Stimulated activated CD4-positive, alpha-beta T cell treated with anti-CD3 and anti-CD28 coated beads, Interleukin-1b, Interleukin-23, amount 100 ng/mL, for 24 hours (primary cell): ENCODE measurements at places on chromosomes 4 and X.

DNA sequence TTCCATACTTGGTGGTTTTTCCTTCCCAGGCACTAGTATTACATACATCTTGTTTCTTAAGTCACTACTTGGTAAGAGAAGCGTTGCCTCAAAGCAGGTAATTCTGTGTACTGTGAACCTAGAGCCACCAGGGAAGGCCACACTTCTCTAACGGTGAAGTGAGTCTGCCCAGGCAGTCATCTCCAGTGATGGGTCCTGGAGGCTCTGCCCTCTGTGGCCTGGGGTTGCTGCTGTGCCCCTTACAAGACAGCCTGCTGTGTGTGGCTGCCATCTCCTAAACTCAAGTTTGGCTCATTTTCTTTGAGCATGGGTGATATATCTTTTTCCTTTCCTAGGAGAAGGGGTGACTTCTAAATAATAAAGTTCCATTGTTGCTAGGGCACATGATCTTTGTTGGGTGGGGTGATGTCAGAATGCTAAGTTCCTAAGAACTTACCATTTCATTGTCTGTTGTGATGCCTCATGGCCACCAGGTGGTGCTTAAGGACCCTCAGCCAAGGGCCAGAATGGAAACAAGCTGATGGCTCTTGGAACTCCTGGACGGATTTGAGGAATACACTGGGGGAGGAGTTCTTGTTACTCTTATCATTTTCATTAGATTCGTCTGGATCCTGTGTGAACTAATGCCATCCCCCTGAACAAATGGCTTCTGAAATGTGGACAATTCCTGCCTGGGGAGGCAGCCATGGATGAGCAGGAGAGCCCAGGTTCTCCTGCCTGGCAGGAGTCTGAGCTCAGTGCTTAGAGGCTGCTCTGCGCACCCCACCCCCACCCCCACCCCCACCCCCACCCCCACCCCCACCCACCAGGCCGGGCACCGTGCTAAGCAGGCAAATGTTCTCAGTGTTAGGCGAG lies 41.1 kb upstream of the WDR1 start:
- DNase-seq = no peak

DNA sequence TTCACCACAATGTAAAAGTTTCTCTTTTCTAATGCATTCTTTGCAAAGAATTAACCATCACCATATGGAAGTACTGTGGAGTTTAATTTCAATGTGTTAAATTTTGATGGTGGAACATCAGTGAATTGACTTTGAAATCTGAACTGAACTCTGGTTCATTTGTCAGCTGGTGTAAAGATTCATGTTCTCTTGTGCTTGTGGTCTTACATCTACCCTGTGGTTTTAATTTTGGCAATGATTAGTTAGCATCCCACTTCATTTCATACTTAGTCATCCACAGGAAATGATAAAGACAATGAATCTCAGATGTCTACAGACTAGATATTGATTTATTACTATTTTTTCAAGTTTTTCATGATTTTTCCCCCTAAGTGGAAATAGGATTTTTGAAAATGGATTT lies 77.8 kb downstream of the GRID2 start:
- no peak for DNase-seq

DNA sequence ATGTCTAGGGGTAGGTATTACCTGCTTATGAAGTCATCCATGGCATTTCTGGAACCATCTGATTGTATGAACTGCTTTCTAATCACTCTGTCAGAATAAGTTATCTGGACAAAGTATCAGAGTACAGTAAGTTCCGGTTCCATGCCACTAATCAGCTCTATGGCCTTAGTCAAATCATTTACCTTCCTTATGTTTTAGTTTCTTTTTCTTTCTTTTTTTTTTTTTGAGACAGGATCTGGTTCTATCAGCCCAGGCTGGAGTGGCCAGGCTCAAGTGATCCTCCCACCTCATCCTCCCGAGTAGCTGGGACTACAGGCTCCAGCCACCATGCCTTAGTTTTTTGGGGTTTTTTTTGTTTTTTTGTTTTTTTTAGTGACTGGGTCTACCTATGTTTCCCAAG lies 11.5 kb downstream of the XIAP start:
- DNase-seq = no peak

DNA sequence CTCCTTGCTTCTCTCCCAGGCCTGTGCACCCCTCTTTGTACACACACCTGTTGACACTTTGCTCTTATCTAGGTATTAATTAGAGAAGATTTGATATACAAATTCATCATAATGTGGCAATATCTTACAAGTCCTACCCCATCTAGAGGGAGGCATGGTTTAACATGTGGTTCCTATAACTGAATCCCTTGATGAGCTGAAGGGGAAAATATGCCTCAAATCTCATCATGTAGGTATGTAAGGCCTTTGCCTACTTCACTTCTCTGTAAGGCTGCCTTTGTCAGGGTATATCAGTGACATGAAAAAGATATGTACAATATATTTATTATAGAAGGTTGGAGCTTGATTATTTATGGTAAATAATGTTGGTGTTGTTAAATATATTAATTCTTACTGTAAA lies 31.9 kb downstream of the HTR2C start:
- DNase-seq = no peak

- no peak for DNase-seq
These were observed 25.6 kb downstream of the ZDHHC9 start for GRCh38 chrX:129818123-129818522.

GRCh38 chr4:76212851-76213414 lies 691 bp downstream of the SCARB2 start:
- no peak for DNase-seq

GRCh38 chrX:42472727-42473126 lies 305.2 kb downstream of the PPP1R2C start:
- no peak for DNase-seq

GRCh38 chrX:52839137-52839536 lies 28.1 kb downstream of the XAGE5 start:
- no peak for DNase-seq

- DNase-seq = no peak
These were observed 27.4 kb downstream of the TMPRSS11A start for GRCh38 chr4:67935888-67936287.

DNA sequence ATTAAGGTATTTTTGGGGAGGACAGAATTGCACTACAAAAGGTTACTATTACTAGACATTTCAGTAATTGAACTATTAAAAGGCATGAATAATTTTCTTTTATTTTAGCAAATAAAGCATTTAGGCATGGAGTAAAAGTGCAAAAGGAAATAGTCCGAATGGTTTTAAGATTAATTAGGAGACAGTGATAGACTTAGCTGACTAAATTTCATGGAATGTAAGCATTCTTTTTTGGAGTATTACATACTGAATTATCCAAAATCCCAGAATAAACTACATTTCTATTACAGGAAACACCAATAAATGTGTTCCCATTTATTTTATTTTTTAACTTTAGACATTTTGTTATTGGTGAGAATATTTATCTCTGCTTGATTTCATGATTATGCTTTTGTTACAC lies 30.7 kb upstream of the MAP9 start:
- DNase-seq = no peak

DNA sequence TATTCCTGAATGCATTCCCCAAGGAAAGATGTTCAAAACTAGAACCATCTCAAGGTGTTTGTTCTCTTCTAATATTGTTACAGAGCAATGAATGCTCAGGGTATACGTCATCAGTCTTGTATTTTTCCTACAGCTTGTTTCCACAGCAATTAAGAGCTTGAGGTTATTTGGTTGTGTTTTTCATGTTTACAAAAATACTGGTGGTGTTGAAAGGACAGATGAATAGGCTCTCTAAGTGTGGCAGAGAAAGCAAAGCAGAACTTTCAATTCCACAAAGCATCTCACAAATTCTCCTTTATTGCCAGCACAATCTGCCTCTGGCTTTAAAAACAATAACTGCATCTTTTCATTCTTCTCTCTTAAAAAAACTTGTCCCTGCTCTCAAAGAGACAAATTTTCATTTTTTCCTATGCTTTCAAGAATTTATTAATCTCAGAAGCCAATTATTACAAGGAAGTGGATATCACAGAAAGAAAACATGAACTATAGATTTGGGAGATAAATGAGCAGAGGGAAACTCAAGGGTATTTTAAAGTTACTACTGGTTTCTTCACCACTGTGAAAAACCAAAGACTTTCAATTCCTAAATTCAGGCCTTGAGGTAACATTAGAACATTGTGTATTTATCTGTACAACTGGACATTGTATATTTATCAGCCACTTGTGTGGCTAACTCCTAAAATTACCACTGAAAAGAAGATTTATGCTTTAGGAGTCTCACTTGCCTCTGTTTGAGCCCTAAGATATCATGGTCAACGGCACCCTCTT lies 49.2 kb downstream of the DDX53 start:
- no peak for DNase-seq

DNA sequence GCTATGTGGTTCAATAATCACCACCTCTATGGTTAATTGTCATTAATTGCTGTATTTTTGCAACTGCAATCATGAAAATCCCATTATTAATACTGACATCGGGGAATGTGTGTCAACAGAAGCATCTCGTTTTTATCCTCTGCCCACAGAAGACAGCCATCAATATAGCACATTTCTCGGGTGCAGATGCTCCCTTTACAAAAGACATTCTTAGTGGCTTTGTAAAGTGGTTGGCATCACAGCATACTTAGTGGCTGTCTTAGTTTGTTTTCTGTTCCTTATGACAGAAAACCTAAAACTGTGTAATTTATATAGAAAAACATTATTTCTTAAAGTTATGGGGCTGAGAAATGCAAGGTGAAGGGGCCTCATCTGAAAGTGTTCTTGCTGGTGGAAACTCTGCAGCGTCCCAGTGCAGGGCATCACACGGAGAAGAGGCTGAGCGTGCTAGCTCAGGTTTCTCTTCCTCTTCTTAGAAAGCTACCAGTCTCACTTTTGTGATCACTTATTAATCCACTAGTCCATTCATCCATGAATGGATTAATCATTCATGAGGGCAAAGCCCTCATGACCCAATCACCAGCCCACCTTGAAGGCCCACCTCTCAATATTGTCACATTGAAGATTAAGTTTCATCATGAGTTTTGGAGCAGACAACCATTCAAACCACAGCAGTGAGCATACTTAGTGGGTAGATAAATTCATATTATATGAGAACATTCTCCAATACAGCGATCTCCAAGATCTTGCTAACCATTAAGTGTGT lies 1067.7 kb upstream of the PABPC4L start:
- no peak for DNase-seq

- DNase-seq = no peak
These were observed 12.8 kb downstream of the SMIM10L2A start for GRCh38 chrX:135434258-135435138.

DNA sequence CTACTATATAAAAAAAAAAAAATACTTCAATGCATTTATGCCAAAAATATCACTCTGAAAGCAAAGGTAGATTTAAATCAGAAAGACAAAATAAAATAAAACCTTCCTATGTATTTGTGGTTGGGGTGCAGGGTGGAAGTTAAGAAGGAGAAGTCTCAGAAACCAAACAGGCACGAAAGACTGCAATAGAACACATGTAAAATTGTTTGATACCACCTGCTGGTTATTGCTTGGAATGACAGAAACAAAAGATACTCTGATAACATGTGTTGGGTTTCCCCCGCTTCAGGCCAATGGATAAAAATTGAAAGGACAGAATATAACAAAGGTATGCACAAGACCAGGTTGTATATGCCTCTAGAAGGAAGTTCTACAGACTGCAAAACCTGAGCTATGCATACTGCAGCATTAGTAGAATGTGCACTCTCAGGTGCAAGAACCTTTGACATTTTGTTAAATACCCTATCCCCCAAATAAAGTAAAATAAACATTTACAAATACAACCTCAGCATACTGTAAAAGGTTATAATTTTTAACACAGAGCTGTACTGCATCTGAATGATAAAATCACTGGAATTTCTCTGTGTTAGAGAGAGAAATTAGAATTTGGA lies 118.8 kb downstream of the GABRA2 start:
- no peak for DNase-seq

GRCh38 chrX:47012131-47012530 lies 66.1 kb upstream of the RGN start:
- no peak for DNase-seq

DNA sequence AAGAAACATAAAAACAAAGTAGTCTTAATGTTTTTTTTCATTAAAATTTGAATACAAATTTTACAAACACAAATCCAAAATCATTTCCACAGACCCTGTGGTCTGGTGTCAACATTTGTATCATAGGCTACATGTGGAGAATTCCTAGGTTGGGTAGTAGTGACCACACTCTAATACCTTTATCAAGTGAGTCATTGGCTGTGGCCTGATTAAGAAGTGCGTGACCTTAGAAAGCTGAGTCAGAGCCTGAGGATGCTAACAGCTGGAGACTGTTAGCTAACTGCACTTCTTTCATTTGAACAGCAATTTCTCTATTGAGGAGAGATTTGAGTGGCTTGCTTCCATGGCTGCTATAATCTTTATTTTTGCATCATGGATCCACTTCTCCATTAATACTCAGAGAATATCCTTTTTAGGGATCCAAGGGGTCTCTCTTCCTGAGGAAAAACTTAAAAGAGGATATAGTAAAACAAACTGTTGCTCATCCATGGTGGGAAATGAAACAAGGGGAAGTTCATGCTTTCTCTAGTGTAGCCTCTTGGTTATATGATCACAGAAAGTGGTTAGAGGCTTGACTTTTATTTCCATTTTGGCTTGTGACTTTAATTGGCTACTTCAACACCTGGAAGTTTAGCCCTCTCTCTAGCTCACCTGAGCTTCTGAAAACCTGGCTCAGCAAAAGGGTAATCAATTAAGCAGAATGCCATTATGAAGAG lies 335.8 kb downstream of the PABPC4L start:
- no peak for DNase-seq

DNA sequence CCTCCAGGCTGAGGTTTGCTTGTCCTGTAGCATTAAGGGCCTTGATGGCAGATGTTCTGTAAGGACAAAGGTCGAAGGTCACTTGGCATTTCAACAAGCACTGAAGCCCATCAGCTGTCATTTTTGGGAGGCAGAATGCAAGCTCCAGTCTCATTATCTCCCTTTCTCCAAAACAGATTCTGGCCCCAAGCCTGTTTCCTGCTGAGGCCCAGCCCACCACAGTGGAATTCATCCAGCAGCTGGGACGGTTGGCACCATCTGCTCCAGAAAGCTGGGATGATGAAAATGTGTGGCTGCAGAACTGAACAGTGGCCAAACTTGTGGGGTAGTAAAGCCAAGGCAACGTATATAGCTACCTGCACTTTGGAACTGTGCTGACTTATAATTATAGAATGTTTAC lies 17.7 kb upstream of the PPEF2 start:
- DNase-seq = no peak
